ENCODE measurements at places on chromosomes 7 and 10.
A peak's percentile ranks its signal among the peaks of the same experiment; 100 is the strongest.

DNA sequence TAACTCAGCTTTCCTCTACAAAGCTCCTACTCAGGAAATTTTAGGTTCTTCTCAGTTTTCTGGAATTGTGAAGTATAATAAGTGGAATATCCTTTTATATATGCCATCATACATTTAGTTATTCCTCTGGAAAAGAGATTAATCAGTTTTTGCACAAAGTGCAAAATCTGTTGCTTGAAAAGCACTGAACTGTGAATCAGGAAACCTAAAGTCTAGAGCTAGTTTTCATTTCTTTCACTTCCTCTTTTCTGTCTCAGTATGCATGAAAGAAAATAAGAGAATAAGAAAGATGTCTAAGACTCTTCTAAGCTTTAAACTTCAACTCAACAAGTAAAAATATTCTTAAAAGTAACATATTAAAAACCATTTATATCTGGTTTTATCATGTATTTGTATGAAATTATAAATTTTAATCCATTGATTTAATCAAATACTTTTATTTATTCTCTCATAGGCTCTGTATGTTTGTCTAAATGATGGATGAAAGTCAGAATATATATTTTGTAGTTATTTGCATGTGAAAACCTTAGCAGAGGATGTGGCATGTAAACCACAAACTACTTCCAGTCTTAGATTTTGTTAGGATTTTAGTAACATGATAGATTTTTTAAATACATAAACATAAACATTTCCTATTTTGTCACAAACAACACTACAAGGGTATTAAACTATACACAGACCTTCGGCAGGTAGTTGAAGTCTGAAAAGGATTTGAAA lies 1073.0 kb downstream of the XPNPEP1 start:
- peak; percentile 26 for DNase-seq

DNA sequence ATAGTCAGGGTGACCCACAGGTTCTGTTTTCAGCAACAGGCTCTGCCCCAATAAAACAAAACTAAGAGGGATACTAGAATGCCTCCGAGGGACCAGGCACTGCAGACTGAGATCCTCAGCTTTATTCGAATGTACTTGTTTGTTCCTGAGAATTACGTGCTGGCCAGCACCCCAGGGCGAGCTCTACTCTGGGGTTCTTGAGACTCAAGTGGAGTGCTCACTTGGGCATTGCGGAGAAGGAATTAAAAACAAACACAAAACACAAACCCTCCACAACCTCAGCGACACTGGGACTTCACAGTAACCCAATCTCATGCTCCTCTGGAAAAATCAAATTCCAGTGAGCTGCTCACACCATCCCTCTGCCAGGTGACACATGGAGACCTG lies 250.7 kb downstream of the TNS3 start:
- no peak for DNase-seq

DNA sequence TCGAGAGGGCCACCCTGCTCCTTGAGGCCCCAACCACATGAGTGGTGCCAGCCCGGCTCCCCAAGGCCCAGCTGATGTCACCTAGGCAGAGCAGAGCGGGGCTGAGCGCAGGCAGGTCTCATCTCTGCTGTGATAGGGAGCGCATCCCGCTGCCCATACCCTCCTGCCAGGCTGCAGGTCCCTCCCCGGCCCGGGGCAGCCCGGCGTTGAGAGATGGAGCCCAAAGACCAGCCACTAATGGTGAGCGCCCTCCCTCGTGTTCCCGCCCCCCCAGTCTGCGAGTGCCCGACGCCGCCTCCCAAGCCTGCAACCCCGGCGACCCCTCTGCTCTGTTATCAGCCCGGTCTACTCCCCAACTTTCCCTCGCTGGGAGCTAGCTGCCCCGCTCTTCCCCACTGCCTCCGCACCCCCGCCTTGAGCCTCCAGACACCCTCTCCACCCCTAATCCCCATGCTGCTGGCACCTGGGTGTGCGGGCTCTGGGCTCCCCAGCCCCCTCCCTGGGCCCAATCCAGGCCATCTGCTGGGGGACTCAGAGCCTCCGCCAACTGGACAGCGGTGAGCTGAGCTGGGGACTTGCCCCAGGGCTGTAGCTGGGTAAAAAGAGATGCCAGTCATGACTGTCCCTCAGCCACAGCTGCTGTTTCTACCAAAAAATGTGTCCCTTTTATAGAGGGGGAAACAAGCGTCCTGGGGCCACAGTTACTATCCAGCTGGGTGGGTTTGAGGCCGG lies 19.7 kb upstream of the CHST12 start:
- DNase-seq, result no peak

GRCh38 chr10:96390460-96390864 lies 31.7 kb upstream of the OPALIN start:
- no peak for DNase-seq

GRCh38 chr7:49644396-49645166 lies 128.9 kb upstream of the VWC2 start:
- no peak for DNase-seq

- no peak for DNase-seq
These were observed 3.6 kb downstream of the SMARCD3 start for GRCh38 chr7:151244841-151245346.

- DNase-seq, result no peak
These were observed 171.7 kb downstream of the ADAM12 start for GRCh38 chr10:126216632-126216961.

DNA sequence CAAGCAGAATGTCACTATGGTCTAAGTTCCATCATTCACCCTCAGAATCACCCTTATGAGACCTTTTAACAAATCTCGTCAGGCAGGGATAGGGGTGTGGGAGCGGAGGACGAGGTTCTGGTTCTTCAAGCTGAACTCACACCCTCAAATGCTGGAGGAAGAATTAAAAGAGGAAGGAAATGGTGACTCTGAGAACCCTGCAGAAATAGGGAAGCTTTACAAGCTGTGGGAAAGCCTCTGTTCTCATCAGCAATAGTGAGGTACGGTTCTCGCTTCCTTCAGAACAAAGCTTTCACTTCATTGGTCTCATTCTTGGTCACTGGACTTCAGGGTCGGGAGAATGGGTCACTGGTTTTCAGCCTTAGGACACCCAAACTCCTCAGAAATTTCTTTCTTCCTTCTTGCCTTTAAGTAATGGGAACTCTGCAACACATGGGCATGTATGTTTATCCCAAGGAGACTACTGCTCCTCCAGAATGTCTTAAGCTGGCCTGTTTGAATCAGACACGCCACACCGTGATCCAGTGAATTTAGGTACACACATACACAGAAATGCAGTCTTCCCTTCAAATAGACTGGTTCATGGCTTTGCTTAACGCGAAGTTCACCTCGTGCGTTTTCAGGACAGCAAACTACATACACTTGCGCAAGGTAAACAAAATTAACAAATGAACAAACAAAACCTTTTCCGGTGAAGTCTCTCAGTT lies 226.0 kb downstream of the SFMBT2 start:
- peak; percentile 99 for DNase-seq

GRCh38 chr7:24715661-24716479 lies 41.4 kb downstream of the GSDME start:
- DNase-seq, result peak; percentile 89

GRCh38 chr7:72430531-72430930 lies 18.4 kb upstream of the CALN1 start:
- DNase-seq, result no peak

DNA sequence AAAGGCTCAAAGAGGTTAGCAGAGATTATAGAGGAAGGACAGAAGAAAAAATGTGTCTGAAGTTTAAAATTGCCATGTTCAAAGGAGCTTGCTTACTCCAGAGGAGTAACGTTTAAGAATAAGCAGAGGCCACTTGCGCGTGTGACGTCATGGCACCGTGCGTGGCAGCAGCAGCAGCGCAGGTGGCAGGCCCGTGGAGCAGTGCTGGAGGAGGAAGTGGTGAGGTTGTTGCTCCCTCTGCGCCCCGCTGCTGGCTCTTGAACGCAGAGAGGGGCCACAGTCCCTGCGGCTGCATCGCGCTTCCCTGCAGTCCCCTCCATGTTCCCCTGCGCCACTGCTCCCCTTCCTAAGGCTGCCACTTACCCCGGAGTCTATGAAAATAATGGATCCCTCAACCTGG lies 37.5 kb downstream of the GDI2 start:
- DNase-seq, result peak; percentile 50

DNA sequence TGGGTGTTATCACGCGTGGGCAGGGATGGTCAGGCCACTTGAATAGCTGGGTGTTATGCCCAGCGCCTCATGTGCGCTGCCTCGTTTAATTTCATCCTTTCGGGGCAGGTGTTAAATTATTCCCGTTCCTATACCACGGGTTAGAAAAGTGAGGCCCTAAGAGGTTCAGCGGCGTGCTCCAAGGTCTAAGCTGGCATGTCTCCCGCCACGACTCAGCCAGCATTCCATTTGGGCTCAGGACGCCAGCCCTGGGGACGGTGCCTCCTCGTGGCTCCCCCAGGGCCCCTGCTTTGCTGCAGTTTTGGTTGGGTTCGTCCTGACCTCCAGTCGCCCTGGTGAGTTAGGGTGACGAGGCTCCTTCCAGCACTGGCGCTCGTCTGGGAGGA lies 124.5 kb downstream of the TRRAP start:
- no peak for DNase-seq
